Fibroblast of pulmonary artery (primary cell): ENCODE measurements at places on chromosomes 2 and 18.

- DNase-seq, result no peak
Observed at GRCh38 chr2:28510184-28510583, 14.3 kb downstream of the PLB1 start.

DNA sequence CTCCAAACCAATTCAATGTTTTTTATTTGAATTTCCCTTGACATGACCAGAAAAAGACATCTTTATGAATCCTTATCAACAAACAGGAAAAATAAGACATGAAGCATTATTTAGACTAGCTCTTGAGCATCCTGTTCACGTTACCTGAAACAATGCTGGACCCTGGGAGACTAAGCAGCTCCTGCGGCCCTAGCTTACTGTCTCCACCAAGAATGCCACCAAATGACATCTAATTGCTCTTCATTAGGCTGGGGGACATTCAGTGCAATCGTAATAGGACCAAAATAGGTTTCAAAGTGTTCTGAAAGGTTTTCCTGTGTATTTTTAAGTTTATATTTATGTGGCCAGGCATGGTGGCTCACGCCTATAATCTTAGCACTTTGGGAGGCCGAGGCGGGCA lies 25.5 kb downstream of the NFE2L2 start:
- DNase-seq, result no peak

- DNase-seq, result no peak
Observed at GRCh38 chr2:78592491-78592890, 433.0 kb upstream of the REG3G start.

DNA sequence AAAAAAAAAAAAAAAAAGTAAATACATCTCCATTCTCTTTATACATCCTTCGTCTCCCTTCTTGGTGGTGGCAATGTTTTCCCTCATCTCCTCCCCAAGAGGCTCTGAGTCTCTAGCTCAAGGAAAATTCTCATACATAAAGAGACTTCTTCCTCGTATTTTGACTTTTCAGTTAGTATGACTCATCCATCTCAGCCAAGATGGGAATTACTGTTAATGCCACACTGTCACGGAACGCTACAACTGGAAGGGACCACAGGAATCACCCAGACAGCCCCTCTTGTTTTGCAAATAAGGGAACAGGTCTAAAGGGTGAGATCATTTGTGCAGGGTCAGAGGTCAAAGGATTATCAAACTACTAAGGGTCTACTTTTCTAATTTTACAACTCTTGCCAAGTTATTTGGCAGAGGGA lies 19.5 kb downstream of the NFE2L2 start:
- peak; percentile 69 for DNase-seq

DNA sequence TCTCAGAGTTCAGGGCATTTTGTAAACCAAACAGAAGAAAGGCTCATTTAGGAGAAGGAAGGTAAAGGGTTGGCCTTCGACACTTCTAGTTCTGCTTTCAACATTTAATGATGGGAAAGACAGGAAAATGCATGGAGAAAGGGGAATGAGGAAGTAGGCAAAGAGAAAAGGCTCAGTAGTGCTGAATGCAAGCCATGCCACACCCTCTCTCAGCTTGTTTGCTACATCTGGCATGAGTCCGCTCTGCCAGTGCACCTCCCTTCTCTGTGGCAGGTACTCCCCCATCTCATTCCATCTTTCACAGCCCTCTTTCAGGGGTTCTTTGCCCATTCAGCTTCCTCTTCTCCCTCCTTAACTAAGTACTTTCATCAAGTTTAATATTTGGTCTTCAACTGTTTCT lies 120.9 kb upstream of the ITGB6 start:
- no peak for DNase-seq

DNA sequence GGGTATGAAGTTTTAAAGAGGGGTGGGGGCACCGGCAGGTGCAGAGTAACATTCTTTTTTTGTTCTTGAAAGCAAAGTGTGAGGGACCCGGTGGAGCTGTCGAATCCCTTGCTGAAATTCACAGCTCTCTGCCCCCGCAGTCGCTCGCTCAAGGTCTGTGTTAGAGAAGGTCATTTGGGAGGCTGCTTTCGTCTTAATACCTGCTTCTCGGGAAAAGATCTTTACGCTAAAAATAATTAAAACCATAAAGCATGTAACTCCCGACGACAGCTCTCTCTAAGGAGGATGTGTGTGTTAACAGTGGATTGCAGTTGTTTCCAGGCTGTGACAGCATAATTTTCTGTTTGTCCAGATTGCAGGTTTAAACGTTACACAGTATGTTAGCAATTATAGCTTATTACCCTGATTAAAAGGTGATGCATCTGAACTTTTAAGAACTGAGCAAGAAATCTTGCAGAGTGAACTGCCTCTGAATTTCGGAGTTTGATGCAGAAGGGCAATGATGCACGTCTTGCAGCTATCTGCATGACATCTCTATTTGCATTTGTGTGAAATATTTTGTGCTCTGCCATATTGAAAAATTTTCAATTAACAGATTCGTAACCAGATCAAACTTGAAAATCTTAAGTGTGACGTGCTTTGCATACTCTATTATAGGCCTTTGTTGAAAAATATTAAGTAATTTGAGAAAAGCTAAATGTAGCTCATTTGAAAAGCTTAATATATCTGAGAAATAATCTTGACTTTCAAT lies 954 bp downstream of the RAPGEF4 start:
- no peak for DNase-seq

DNA sequence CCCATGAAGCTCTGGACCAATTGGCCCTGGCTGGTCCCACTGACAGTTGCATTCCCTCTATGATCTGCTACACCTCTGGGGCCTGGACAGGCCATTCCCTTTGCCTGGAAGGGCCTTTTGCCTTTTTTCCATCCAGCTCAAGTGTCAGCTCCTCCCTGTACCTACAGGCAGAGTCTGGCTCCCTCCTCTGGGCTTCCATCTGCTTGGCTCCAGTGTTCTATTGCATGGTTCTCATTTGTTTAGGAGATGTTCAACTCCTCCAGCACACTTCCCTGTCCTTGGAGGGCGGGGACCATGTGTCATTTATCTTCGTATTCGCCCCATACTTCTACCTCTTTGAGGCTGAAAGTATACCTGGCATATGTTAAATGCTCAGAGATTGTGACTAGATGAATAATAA lies 61.1 kb downstream of the PRKCE start:
- DNase-seq, result no peak

- DNase-seq, result no peak
Observed at GRCh38 chr18:4581966-4582365, 126.9 kb upstream of the DLGAP1 start.

GRCh38 chr2:26080356-26080755 lies 46.5 kb downstream of the RAB10 start:
- DNase-seq, result no peak

DNA sequence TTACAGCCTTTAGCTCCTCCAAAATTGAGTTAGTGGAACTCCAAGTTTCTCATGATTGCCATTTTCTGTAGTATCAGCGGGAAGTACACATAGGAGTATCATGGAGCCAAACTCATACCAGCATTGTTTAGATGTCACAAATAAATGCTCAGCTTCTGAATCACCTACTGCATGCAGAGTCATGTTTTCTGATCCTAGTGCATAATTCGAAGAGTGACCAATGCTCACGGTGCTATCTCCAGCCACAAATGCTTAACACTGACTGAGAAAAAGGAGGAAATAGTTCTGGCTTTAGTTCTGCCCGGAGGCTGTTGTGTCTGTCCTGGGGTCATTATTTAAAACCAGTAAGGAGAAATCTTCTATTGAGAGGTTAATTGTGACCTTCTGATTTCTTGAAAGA lies 45.4 kb upstream of the LRATD1 start:
- no peak for DNase-seq

GRCh38 chr2:13919981-13920382 lies 712.5 kb upstream of the LRATD1 start:
- DNase-seq, result peak; percentile 1

GRCh38 chr2:42443718-42444399 lies 49.9 kb downstream of the KCNG3 start:
- no peak for DNase-seq

- no peak for DNase-seq
Observed at GRCh38 chr2:180146114-180146513, 139.0 kb upstream of the CWC22 start.
